GM12878 (cell line): ENCODE measurements at places on chromosomes 2 and 18.
A peak's percentile ranks its signal among the peaks of the same experiment; 100 is the strongest.

GRCh38 chr2:172288603-172289002 is 138.8 kb upstream of the ITGA6 start:
- no peak for DNase-seq

DNA sequence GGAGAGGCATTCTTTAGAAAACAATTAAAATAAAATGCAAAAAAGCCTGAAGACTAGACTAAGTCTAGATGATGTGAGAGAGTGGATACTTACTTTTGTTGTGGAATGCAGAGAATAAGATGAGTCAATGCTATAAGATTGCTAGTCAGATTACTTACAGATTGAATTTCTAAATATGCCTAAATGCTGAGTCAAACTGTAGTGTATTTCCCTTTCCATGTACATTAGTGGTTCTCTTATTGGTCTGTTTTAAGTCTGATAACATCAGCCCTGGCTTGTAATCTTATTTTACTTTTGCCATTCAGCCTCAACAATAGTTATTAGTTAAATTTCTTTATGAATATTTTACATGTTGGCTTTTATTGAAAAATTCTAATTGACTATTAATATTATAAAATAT is 702.7 kb downstream of the SOCS6 start:
- DNase-seq = no peak

- DNase-seq = no peak
These were observed 1835.5 kb upstream of the LRRTM1 start for GRCh38 chr2:82139979-82140611.

DNA sequence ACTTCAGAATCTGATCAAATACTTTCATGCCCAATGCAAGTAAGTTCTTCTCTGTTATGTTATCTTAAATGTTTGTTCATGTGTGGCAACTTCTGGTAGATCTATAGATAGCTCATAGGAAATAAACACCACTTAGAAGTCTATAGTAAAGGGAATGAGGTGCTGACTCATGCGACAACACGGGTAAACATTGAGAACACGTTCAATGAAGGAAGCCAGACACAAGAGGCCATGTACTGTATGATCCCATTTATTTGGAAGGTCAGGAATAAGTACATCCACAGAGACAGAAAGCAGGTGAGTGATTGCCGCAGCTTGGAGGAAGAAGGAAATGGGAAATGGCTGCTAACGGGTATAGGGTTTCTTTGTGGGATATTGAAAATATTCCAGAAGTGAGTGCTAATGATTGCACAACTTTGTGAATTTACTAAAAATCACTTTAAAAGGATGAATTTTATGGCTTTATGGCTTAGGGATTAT is 95.4 kb downstream of the ITGB1BP1 start:
- no peak for DNase-seq

- DNase-seq = no peak
These were observed 56.3 kb upstream of the AFF3 start for GRCh38 chr2:100198461-100199230.

DNA sequence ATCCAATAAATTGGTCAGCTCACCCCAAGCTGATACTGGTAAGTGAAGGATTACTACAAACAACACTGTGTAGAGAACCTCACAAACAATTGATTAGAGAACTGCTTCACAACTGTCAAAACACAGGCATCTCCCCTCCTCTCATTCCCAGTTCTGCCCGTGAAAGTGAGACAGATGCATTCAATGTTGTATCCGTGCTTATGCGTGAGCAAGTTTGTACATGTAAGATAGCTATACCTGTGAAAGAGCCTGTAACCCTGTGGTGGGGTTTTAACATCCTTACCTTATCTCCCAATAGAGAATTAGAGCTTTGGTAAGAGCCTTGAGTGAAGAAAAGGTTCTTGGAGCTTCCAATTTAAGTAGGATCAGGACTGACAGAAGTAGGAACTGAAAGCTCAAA is 9.1 kb downstream of the MARCHF4 start:
- no peak for DNase-seq

- DNase-seq = no peak
These were observed 3.5 kb downstream of the DQX1 start for GRCh38 chr2:74522516-74522915.

DNA sequence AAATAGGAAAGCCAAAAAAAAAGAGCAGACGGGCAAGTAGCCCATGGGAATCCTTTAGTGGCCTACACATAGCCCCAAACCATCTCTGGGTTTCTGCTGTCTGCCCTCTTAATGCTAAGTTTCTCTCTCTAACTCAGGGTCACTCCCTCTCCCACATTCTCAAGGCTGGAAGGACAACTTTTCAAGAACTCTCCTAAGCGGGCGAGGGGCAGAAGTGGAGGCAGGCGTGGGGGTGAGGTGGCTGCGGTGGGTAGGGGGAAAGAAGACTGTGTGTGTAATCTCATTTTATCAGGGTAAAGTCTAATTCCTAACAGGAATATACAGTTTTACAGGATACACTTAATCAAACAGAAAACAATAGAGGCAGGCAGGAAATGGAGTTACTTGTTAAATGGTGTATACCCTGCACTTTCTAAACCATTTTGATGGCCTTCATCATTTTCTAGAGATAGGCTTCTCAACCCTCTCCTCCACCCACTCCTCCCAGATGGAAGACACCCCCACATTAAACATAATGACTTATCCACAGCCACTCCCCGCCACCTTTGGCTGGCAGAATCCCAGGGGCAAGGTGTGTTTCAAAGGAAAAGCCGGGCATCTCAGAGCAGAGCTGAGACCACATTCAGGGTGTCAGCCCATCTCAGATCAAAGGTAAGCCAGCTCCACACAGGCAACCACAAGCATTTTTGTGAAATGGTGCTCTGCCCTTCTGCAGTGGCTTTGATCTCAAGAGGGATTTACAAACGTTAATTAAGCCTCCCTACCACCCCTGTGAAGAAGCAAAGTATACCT is 6.8 kb downstream of the SMAD7 start:
- DNase-seq = no peak

DNA sequence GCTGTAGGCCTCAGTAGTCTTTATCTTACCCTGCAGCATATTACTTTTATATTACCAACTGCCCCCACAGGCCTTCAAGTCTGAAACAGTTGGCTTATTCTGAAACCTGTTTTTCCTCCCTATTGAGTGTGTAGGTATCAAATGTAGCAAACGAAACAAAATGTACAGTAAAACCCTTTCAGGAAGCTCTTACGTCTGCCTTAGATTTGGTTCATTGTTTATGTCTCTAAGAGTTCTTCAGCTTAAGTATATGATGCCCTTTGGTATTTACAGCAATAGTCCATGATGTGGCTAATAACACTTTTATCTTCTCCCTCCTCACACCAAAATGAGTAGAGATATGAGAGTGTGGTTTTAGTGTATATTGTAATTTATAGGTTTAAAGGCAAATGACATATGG is 108.8 kb downstream of the DOCK10 start:
- DNase-seq = no peak

- DNase-seq = no peak
These were observed 63.5 kb upstream of the FZD7 start for GRCh38 chr2:201969938-201970785.

GRCh38 chr2:188235364-188235763 is 56.3 kb upstream of the GULP1 start:
- DNase-seq = peak; percentile 43

DNA sequence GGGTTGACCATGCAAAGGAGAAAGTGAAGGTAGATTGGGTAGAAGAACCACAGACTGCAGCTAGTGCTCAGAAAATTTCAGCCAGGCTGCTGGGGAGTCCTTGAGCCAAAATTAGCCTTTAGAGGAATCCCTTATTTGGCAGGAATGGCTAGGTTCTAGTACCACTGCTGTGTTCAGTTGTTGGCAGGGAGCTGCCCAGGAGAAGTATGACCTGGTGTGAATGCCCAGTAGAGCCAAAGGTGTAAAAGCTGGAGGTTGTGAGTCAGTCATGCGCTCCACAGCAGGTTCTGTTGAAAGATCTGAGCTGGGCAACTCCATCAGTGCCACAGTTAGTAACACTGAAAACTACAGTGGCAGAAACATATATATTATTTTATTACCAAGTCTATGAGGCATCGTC is 36.4 kb upstream of the TBR1 start:
- no peak for DNase-seq

GRCh38 chr2:165594935-165595255 is 125.4 kb downstream of the CSRNP3 start:
- DNase-seq = peak; percentile 77

- DNase-seq = no peak
These were observed 3.0 kb upstream of the ADRA2B start for GRCh38 chr2:96119389-96119751.

- DNase-seq = no peak
These were observed 18.6 kb downstream of the SF3B1 start for GRCh38 chr2:197416268-197416667.

DNA sequence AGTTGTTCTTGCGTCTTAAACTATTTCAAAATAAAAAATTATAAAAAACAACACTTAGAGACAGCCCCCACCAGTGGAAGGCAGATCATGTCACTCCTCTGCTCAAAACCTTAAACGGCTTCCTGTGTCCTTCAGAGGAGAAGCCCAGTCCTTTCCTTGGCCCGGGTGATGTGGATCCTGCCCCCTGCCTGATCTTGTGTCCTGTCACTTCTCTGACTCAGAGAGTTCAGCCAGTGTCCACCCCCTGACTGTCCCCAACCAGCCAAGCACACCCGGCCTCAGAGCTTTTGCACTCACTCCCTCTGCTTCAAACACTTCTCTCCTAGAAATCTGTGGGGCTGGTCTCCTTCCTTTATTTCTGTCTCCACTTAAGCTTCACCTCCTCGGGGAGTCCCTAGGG is 35.4 kb downstream of the TOGARAM2 start:
- DNase-seq = no peak

DNA sequence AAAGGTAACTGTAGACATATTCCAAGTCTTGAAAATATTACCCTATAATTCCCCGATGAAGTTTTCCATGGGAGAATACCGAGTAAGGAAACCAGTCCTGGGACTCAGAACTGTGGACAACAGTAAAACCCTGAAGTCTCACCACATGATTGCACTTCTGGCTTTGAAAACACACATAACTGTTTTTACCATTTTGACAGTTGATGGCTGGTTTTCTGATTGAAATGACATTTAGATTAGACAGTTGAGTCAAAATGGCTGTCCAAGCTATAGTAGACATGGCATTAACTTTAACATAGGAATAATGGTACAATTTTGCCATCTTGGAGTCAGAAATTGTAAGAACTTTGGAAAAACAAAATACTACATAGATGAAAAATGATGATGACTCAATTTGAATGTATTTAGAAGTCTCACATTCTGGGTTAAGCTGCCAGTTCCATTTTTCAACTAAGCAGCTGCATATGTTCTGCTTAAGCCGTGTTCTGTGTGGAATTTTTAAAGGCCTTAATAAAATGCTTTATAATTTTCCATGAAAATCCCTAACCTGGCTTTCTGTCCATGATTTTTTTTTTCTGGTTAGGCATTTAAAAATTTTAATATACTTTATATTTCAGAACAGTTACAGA is 38.3 kb upstream of the WIPF1 start:
- DNase-seq = no peak

DNA sequence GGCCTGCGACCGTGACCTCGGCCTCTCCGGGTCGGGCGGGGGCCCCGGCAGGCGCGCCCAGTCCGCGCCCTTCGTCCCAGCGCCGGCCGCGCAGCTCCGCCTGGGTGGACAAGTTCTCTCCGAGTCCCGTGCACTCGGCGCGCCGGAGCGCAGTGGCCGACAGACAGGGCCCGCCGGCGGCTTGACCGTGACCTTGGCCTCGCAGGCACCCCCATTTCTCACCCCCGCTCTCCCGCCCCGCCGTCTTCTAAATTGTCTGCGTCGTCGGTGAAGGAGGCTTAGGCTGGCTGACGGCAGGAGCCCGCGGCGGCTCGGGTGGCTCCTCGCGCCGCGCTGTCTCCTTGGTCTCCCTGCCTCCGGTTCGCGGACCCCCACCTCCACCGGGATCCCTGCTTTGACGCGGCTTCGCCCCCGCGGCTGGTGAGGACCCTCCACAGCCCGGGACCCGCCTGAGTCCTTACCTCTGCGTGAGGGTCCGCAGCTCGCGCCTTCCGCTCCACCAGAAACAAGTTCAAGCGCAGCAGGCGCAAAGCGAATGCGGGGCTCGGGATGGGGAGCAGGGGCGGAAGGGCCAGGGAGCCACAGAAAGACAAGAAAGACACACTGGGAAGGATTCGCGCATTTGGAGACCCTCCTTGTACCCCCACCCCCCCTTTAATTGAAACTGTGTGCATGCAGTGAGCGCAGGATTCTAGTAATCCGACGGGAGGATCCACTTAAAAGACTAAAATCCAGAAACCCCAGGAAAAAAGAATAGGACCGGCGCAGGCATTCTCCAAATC is 4.0 kb downstream of the PTGR3 start:
- DNase-seq = no peak

DNA sequence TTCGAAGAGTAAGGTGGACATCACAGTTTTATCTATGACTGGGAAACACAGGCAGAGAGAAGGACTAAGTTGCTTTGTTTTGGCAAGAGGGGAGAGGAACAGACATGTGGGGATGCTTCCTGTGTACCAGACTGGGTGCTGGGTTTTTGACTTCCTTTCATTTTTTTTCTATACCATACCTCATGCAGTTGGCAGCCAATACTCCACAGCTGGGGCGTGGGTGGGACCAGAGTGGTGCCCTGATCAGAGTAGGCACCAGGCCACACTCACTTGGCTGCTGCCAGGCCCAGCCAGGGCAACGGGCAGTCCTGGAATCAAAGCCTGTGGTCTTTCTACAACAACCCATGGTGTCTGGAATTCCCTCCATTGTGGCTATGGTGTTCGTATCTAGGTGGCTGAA is 45.2 kb downstream of the SH3RF3 start:
- DNase-seq = no peak

DNA sequence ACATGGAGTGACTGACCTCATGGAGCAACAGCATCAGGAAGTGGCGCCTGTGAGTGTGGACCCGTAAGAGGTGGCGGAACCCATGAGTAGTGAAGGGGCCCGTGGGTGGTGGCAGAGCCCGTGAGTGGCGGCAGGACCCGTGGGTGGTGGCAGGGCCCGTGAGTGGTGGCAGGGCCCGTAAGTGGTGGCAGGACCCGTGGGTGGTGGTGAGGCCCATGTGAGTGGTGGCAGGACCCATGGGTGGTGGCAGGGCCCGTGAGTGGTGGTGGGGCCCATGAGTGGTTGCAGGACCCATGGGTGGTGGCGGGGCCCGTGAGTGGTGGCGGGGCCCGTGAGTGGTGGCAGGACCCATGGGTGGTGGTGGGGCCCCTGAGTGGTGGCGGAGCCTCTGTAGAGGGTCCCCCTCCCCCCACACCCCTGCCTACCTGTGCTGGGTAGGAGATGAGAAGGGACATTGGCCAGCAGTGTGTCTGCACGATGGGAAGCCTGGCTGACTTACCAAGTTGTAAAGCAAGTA is 407.7 kb upstream of the SALL3 start:
- DNase-seq = no peak

GRCh38 chr2:222878877-222879603 is 18.2 kb downstream of the ACSL3 start:
- DNase-seq = no peak

DNA sequence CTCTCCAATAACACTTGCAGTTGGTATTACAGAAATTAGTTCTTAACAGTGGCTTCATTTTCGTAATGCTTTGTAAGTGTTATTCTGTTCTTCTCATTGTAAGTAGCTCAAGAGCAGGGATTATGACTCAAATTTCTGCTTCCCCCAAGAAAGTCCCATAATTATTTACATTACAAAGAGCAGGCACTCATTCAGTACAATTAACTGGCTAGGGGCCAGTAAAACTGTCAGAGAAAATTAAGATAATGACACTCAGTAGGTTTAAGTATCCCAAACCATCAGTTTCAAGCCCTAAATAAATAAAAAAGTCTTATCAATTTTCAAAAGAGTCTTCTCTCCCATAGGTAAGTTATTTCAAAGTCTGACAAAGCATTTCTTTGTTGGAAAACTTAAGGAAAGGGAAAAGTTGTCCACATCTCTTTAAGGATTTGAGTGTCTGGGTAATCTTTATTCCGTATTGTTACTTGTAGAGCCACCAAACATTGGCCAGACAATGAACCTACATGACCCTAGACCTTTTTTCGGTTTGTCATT is 137.1 kb downstream of the ARHGAP28 start:
- no peak for DNase-seq
